ENCODE measurements at places on chromosomes 7 and 10. TPM values are rescaled to one million over a fixed set of nuclear protein-coding genes. Genes with fewer than 3 reads are reported as not detected.

The KAZALD1 gene
- total RNA-seq, result 0.83 TPM

The CHAT gene
- 0.28 TPM for total RNA-seq

The GJD4 gene
- total RNA-seq, result not detected

The UCN3 gene
- total RNA-seq, result 0.66 TPM

The NAPEPLD gene
- total RNA-seq, result 5.0 TPM

DNA sequence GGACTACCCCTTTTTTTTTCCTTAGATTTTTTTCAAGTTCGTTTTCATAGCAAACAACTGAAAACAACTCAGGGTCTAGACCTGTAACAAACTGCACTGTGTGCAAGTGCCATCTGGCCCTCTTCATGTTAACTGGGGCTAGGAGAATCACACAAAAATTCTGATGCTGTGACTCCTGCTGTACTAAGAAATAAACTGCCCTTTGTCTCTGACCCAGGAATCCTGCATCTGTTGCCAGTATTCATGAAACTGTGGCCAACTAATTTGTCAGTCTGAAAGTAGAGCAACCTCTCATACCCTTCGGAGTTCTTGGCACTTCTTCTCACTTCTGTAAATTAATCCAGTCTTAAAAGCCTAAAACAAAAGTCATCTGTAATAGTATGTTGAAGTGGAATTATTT is 218.4 kb upstream of the PCDH15 start:
- H3K36me3 ChIP-seq, result no peaks in the 10 kb centered on the region
- DNase-seq, result no peak
- H3K27me3 ChIP-seq, result no peaks in the 10 kb centered on the region
- no peak overlapping the region for H3K4me3 ChIP-seq

DNA sequence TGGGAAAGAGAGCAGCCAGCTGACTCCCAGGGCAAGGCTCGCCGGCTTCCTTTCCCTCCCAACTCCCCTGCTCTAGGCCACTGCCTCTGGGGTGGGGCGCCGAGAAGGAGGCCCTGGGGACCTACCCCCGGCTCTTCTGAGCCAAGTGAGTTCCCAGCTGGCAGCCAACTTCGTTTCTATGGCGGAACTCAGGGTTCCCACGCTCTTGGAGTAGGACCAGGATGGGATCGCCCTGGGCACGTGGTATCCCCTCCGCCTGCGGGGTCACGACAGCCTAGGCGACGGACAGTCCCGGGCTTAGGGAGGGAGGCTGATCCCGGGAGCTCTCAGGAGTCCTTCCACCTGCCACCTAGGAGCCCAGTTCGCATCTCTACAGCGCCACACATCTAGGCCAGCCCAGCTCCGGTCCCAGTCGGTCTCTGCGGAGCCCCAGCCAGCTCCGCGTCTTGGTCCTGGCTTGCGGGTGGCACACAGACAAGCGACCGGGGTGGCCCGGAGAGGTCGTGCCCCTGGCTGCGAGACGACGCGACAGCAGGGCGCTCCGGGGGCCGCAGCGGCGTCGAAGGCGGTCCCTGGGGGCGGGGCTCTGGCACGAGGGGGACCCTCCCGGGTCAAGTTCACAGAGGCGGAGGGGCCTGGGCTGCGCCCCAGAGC is 20.5 kb upstream of the GATA3 start:
- peaks cover 3% of the 10 kb centered on the region for H3K4me1 ChIP-seq
- H3K4me3 ChIP-seq, result no peak overlapping the region
- H3K27me3 ChIP-seq, result peaks cover 48% of the 10 kb centered on the region
- H3K36me3 ChIP-seq, result no peaks in the 10 kb centered on the region
- no peak for DNase-seq

GRCh38 chr10:89580243-89580642 is 44.8 kb upstream of the SLC16A12 start:
- H3K36me3 ChIP-seq, result no peaks in the 10 kb centered on the region
- no peaks in the 10 kb centered on the region for H3K4me1 ChIP-seq
- no peaks in the 10 kb centered on the region for H3K27me3 ChIP-seq
- no peak for DNase-seq

DNA sequence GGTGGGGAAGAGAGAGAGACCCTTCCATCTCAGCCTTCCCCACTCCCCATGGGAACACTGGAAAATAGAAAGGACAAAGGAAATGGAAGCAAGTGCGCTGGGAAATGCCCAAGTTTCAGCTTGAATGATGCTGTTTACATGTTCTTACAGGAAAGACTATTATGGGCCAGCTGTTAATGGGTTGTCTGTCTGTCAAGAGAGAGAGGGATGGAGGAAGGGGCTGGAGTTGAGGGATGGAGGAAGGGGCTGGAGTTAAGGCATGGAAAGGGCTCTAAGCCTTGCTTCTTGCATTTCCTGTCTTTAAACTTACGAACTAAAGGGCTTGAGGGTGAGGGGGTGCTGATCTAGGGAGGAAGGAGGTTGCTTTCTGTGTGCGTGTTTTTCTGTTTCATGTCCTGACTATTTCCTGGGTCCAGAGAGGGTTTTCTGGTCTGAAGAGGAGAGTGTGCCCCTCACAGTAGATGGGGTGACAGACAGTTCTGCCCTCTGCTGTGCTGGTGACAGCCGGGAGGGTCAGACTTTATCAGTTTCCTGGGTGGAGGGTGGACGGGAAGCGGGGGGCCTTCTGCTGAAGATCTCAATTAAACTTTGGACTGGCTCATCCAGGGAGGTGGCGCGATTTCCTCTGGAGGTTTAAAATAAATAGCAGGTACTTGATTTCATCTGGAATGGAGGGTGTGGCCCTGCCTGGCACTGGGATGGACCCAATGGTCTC is 30.5 kb downstream of the GRK5 start:
- no peak for DNase-seq
- no peak overlapping the region for H3K4me3 ChIP-seq
- no peaks in the 10 kb centered on the region for H3K4me1 ChIP-seq
- H3K27ac ChIP-seq, result no peak overlapping the region
- no peaks in the 10 kb centered on the region for H3K27me3 ChIP-seq

GRCh38 chr10:5354068-5354467 is 10.7 kb upstream of the UCN3 start:
- no peaks in the 10 kb centered on the region for H3K27me3 ChIP-seq
- no peaks in the 10 kb centered on the region for H3K36me3 ChIP-seq
- no peak overlapping the region for H3K4me3 ChIP-seq
- H3K27ac ChIP-seq, result no peak overlapping the region

GRCh38 chr10:31520986-31521831 is 202.2 kb downstream of the ZEB1 start:
- no peak for DNase-seq
- no peak overlapping the region for H3K27ac ChIP-seq
- H3K36me3 ChIP-seq, result no peaks in the 10 kb centered on the region
- H3K4me3 ChIP-seq, result no peak overlapping the region
- no peaks in the 10 kb centered on the region for H3K4me1 ChIP-seq

GRCh38 chr10:62430881-62431280 is 56.7 kb downstream of the ZNF365 start:
- H3K4me3 ChIP-seq, result no peak overlapping the region
- no peak for DNase-seq
- H3K27ac ChIP-seq, result no peak overlapping the region

GRCh38 chr7:47901542-47901941 is 46.7 kb downstream of the PKD1L1 start:
- H3K27me3 ChIP-seq, result no peaks in the 10 kb centered on the region
- peaks cover 1% of the 10 kb centered on the region for H3K4me1 ChIP-seq
- DNase-seq, result no peak
- H3K4me3 ChIP-seq, result no peak overlapping the region
- H3K27ac ChIP-seq, result no peak overlapping the region
- no peaks in the 10 kb centered on the region for H3K36me3 ChIP-seq

DNA sequence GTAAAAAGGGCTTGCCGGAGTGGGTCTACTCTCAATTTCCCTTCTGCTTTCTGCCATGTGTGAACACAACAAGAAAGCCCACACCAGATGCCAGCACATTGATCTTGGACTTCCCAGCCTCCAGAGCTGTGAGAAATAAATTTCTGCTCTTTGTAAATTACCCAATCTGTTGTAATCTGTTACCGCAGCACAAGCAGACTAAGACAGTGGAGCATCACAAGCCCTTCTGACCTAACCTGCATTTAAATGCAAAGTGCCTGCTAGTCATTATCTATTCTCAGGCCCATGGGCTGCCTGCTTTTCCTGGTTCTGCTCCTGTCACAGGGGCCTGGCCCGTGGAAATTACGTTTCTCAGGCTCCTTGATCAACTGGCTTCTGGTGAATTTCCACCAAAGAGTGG is 199.3 kb upstream of the AUTS2 start:
- no peak for DNase-seq
- H3K4me1 ChIP-seq, result no peaks in the 10 kb centered on the region
- H3K4me3 ChIP-seq, result no peak overlapping the region
- no peaks in the 10 kb centered on the region for H3K27me3 ChIP-seq
- H3K36me3 ChIP-seq, result no peaks in the 10 kb centered on the region

DNA sequence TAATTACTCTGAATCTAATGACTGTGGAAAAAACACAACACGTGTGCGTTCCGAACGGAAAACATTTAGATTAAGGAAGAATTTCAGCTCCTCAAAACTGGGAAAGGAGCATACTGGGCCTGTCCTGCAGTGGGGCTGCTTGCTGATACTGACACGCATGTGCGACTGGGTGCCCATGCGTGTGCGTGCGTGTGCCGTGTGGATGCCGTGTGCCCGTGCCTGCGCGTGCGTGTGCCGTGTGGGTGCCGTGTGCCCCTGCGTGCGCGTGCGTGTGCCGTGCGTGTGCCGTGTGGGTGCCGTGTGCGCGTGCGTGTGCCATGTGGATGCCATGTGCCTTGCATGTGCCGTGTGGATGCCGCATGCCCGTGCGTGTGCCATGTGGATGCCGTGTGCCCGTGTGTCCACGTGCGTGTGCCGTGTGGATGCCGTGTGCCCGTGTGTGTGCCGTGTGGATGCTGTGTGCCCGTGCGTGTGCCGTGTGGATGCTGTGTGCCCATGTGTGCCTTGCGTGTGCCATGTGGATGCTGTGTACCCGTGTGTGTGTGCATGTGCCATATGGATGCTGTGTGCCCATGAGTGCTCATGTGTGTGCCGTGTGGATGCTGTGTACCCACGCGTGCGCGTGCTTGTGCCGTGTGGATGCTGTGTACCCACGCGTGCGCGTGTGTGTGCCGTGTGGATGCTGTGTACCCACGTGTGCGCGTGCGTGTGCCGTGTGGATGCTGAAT is 28.2 kb downstream of the PWWP2B start:
- DNase-seq, result no peak
- no peaks in the 10 kb centered on the region for H3K27me3 ChIP-seq
- no peak overlapping the region for H3K27ac ChIP-seq

GRCh38 chr7:45384499-45384898 is 189.7 kb upstream of the ADCY1 start:
- no peaks in the 10 kb centered on the region for H3K4me1 ChIP-seq
- DNase-seq, result no peak
- no peaks in the 10 kb centered on the region for H3K27me3 ChIP-seq

Measured in pancreas (tissue), 10 donors.